ENCODE measurements at places on chromosomes 11 and 22. TPM values are rescaled to one million over a fixed set of nuclear protein-coding genes. Genes with fewer than 3 reads are reported as not detected.

DNA sequence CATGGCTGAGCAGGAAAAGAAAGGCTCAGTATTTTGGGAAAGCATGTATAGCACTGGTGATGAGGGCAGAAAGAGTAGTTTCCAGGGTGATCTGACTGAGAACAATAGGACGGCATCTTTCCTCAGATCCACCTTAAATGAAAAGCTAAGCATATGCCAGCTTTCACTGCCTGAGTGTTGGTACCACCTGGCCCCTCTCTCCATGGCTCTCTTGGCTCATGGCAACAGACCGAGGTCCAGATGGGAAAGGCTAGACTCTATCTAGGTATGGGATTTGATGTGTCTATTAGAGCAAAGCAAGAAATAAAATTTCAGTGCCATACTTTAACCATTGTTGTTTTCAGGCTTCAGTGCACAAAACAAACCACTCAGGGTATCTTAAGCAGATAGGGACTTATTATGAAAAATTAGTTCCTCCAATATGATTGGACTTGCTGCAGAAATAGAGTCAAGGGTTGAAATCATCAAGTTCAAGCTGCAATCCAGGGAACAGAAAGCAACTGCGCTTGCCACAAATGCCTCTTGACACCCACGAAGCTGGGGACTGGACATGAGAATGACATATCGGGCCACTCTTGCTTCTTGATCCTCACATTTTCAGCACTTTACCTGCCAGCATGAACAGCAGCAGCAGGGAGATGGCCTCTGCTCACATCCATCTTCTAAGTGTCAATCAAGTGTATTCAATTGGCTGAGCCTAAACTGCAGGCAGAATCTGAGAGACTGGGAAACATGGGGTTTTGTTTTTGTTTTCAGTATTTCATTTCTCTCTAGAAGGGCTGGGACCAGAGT is 64.0 kb upstream of the SNX19 start:
- no peak for DNase-seq

- DNase-seq, result no peak
Observed at GRCh38 chr11:95144313-95145235, 54.9 kb downstream of the ENDOD1 start.

GRCh38 chr22:46730568-46731245 is 7.3 kb downstream of the CERK start:
- no peak for DNase-seq

- DNase-seq, result peak; percentile 39
Observed at GRCh38 chr22:17258015-17258787, 39.0 kb upstream of the ADA2 start.

GRCh38 chr11:64296830-64297698 is 3.1 kb upstream of the CATSPERZ start:
- DNase-seq, result peak; percentile 10

GRCh38 chr11:76577226-76577920 is 93.2 kb downstream of the LRRC32 start:
- peak; percentile 97 for DNase-seq

DNA sequence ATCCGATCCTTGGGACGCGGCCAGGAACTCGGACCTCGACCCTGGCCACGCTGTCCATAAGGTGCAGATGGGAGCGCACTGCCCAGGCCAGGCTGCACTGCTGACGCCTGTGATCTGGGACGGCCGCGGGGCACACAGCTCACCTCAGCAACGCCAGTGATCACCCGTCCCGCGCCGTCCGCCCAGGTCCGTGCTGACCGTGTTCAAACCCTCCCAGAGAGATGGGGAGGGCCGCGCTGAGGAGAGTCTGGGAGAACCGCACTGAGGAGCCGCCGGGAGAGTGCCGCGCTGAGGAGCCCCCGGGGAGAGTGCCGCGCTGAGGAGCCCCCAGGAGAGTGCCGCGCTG is 636 bp downstream of the KCNQ1OT1 start:
- peak; percentile 20 for DNase-seq

GRCh38 chr11:82907371-82907770 is 5.8 kb downstream of the DDIAS start:
- no peak for DNase-seq

GRCh38 chr22:36755316-36755715 is 20.6 kb downstream of the IFT27 start:
- no peak for DNase-seq

DNA sequence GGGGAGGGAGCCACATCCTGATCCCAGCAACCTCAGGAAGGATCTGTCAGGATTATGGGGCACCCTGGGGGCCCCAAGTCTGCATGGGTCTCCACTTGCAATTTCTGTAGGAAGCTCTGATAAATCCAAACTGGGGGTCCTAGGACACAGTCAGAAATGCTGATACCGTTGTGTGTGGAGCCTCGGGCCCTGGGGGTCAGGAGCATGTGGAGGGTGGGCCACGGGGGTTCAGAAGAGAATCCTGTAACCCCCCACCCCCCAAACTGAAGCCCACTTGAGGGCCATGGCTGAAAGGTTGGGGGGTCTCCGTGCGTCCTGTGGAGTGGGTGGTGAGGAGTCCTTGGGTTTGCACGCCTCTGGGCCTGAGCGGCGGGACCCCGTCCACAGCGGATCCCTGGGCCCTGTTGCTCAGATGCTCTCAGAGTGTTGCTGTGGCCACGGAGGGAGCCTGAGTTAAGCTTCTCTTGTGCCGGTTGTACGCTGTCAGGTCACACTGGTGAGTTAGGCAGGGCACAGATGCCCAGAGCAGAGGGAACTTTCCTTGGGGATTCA is 72.2 kb downstream of the LRP5 start:
- DNase-seq, result no peak

GRCh38 chr11:64921384-64921783 is 3.1 kb upstream of the PPP2R5B start:
- no peak for DNase-seq

DNA sequence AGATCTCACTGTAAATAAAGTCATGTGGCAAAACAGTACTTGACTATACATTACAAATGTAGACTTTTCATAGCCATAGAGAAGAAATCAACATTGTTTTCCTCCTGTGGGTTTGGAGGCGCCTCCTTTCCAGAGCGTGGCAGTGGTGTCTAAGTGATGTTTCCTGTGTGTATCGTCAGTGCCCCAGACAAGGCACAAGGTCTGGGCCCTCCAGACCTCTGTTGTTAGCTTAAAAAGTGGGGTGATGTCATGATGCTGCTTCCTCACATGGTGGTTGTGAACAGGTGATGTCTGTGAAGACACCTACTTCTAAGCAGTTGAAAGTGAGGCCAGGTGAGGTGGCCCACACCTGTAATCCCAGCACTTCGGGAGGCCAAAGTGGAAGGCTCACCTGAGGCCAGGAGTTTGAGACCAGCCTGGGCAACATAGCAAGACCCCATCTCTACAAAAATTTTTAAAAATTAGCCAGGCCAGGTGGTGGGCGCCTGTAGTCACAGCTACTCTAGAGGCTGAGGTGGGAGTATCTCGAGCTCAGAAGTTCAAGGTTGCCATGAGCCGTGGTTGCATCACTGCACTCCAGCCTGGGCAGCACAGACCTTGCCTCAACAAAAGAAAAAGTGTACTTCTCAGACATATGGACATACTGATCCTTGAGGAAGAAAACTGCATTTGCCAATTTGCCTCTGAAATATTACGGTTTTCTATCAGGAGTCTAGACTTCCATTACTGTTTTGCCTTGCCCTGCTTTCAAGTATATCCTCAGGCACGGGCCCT is 15.7 kb downstream of the NUP50 start:
- no peak for DNase-seq

DNA sequence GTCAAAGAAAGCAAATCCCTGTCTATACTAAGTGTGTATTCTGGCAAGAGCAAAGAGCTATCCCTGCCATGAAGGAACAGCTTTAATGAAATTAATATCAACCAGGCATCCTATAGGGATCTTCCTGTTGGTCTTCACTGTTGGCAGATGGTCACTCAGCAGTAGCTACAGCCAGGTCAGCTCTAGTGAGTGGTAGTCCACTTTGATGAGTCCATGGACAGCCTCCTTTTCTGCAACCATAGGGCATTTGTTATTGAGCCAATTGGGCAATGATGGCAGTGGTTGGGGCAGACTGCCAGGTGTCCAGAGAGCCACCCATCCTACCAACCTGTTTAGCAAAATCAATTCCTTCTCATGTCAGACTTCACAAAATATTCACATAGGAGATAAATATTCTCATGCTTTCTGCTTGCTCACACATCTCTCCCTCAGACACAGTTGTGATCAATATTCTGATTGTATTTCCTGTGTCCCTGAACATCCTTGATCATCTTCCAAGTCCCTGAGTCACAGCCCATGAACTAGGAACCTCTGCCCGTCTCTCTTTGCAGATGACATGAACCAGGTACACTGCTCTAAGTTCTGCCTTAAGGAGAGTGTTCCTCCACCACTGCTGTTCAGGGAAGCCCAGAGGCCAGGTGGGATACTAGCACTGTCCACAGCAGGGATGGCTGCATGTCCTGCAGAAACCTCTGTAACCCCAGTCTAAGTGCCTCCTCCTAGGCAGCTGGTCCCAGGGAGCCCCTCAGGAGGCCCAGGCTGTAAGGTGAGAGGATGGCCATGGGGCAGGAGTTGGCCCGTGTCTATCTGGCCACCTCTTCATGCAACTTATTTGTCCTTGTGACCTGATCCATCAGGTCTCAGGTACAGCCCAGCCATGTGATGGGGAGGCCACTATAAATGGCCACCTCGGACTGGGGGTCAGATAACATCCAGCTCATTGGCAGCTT is 74.2 kb upstream of the IGLL5 start:
- DNase-seq, result no peak

DNA sequence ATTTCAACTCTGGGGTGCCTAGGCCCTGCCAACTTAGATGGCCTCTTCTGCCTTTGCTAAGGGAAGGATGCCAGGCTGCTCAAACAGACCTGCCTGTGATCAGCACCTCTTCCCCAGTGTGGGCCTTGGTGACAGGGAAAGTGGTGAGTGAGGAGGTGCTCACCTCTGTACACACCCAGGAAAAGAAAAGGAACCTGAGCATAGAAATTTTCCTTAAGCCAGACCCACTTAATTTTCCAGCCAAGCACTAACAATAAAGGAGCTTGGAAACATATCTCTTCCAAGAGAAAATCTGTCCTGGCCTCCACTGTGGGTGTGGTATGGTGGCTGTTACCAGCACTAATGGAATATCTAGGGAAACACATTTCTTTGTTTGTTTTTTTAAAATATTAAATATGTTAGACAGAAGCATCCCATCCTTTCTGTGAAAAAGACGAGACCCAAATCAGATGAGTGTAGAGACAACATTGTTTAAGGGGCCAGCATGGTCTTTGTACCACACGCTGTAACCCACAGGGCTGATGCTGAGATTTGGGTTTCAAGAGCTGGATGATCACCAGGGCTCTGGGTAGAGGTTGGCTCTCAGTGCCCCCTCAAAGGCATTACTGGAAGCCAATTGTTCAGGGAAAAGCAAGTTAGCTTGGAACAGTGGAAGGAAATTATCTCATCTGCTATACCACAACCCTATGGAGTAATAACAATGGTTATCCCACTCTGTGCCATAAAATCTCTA is 472.2 kb downstream of the INSC start:
- no peak for DNase-seq

DNA sequence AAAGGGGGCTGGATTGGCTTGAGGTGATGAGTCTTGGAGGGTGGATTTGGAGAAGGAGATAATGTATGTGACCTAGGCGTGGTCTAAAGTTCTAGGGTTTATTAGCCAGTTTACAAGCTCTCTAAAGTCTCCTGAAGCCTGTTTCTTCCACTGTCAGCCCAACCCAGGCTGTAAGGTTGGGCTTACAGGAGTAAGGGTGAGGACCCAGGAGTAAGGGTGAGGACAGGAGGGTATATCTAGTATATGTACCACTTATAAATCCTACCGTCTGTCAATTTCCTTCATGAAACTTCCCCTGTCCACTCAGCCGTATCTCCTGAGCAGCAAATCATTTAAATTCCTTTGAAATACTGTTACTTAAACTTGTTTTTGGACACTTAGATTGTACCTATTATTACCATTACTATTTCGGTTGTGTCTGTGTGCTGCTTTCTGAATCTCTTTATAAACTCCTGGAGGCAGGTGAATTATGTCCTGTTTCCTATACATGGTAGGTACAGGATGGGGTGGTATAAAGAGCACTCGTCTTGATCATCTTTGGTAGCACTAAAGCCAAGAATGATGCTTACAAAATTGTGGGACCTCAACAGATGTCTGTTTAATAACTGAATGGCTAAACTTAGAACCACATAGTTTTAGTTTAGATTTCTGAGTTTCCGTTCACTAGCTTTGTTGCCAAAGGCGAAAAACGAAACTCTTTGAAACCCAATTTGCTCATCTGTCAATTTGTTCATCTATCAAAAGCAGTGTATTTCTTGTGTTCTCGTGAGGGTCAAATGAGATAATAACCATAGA is 192.0 kb downstream of the GRIK4 start:
- DNase-seq, result no peak

- DNase-seq, result no peak
Observed at GRCh38 chr22:48276994-48277867, 1514.8 kb downstream of the TBC1D22A start.

DNA sequence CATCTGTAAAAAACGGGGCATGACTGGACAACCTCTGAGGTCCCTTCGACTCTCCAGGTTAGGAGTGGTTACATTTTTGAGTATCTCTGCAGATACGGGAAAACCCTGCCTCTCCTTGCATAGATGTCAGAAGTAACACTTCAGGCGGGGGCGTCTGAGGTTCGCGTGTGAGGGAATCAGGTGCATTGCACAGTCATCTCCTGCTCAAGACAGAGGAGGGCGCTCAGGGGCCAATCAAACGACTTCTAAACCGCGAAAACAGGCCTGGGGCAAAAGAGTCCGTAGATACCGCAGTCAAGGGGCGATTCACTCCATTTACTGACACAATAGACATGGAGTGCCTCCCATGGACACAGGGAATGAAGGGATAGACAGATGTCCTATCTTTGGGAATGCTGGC is 31.7 kb downstream of the KIRREL3 start:
- DNase-seq, result no peak

DNA sequence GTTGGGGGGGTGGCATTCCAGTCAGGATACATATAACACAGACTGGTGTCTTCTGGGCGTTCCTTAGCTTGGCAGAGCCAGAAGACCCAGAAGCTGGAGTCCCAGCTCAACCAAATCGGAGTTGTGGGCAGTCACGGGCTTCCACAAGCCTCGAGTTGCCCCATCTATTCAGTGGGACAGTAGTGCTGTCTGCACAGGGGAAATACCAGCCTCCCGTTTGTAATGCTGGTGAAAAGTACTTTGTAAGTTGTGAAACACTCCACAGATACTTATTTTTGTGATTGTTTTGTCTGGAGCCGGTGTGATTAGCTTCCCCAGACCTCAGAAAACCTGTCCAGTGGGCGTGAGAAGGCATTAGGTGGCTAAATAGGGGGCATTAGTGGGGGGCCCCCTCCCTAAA is 13.6 kb downstream of the DGKZ start:
- DNase-seq, result no peak

- DNase-seq, result no peak
Observed at GRCh38 chr22:40364431-40364830, 6.0 kb upstream of the SGSM3 start.

Gene H19
- 0.53 TPM for total RNA-seq

Gene SYT7
- total RNA-seq, result 8.9 TPM

Gene CD6
- total RNA-seq, result 0.74 TPM

Gene WEE1
- total RNA-seq, result 37.1 TPM

Gene PHOX2A
- not detected for total RNA-seq

Data from PC-9 (cell line).